Spinal cord (tissue), 10 donors: ENCODE measurements at places on chromosomes 6 and 20. TPM values are rescaled to one million over a fixed set of nuclear protein-coding genes. Genes with fewer than 3 reads are reported as not detected.

DNA sequence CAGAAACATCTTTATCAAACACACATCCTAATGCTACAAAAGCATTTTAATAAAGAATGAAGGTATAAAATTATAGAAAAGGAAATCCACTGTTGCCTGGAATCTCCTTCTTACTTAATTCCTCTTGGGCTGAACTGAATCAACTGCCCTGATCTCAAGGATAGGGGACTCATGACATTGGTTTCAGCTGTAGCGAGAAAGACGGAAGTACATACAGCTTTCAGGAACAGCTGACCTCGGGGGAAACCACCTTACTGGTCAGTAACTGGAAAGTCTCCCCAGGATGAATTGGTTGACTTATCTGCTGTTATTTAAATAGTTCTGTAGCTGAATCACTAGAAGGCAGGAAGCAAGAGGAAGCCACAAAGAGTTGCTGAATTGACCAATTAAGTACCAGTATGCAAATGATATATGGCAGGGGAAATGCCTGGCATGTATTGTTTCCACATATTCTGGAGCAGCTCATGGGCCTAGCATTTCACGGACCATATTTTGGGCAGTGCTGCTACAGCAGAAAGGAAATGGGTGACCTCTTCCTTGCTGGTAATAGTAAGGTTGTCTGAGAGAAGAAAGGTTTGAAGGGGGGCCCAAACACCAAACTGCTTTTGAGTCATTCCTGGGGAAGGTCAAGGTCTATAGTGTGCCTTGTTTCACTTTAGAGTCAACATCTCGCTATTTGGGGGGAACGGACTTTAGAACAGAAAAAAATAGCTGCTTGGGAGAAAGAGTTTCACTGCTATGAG, 43.7 kb upstream of the MAP7 start:
- no peak overlapping the region for H3K27ac ChIP-seq
- no peak for DNase-seq
- no peak overlapping the region for H3K4me3 ChIP-seq

GRCh38 chr20:58542411-58543095, 27.4 kb upstream of the APCDD1L start:
- DNase-seq: no peak
- peaks cover 2% of the 10 kb centered on the region for H3K27me3 ChIP-seq
- no peak overlapping the region for H3K27ac ChIP-seq
- H3K4me3 ChIP-seq: no peak overlapping the region
- H3K4me1 ChIP-seq: peaks cover 20% of the 10 kb centered on the region
- H3K36me3 ChIP-seq: no peaks in the 10 kb centered on the region

DNA sequence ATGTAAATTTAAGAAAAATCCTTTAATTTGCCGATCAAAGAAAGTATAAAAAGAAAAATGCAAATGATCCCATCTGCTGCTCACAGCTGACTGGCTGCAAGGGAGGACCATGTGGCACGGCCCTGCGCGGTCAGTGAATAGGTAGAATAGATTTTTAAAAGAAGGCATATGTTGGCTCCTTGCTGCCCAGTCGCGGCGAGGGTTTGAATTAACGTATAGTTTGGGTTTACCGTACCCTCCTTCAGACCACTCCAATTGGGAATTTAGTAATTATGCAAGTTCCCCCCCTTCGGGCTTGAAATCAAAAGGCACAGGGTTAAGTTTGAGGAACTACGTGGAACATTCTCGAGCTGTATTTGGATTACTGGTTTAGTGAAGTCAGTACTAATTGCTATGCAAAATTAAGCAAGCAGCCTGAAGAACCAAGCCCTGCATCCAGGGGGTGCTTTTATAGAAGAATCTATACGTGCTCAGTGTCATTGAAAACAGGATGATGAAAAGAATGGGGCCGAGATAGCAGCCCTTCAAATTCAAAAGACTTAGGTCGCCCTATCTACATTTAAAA, 1.1 kb upstream of the BEND3 start:
- peak overlapping the region; percentile 86 for H3K27ac ChIP-seq
- DNase-seq: no peak
- H3K4me1 ChIP-seq: peaks cover 19% of the 10 kb centered on the region
- no peaks in the 10 kb centered on the region for H3K27me3 ChIP-seq
- peak overlapping the region; percentile 63 for H3K4me3 ChIP-seq

GRCh38 chr6:118370722-118371121, 177.4 kb upstream of the PLN start:
- no peak overlapping the region for H3K4me3 ChIP-seq
- no peaks in the 10 kb centered on the region for H3K4me1 ChIP-seq
- H3K27ac ChIP-seq: no peak overlapping the region

GRCh38 chr20:49750611-49751396, 37.1 kb upstream of the B4GALT5 start:
- H3K27me3 ChIP-seq: no peaks in the 10 kb centered on the region
- DNase-seq: no peak
- peaks cover 11% of the 10 kb centered on the region for H3K4me1 ChIP-seq

GRCh38 chr20:41910558-41910957, 292.4 kb upstream of the CHD6 start:
- H3K27me3 ChIP-seq: no peaks in the 10 kb centered on the region
- H3K36me3 ChIP-seq: no peaks in the 10 kb centered on the region
- no peak overlapping the region for H3K4me3 ChIP-seq
- DNase-seq: no peak
- no peak overlapping the region for H3K27ac ChIP-seq
- H3K4me1 ChIP-seq: no peaks in the 10 kb centered on the region

NR2E1 gene
- not detected for total RNA-seq

ABHD16B gene
- not detected for total RNA-seq

ANGPT4 gene
- 0.39 TPM for total RNA-seq
